ENCODE measurements at places on chromosomes 6 and 20. TPM values are rescaled to one million over a fixed set of nuclear protein-coding genes. Genes with fewer than 3 reads are reported as not detected.
A peak's percentile ranks its signal among the peaks of the same experiment; 100 is the strongest.

DNA sequence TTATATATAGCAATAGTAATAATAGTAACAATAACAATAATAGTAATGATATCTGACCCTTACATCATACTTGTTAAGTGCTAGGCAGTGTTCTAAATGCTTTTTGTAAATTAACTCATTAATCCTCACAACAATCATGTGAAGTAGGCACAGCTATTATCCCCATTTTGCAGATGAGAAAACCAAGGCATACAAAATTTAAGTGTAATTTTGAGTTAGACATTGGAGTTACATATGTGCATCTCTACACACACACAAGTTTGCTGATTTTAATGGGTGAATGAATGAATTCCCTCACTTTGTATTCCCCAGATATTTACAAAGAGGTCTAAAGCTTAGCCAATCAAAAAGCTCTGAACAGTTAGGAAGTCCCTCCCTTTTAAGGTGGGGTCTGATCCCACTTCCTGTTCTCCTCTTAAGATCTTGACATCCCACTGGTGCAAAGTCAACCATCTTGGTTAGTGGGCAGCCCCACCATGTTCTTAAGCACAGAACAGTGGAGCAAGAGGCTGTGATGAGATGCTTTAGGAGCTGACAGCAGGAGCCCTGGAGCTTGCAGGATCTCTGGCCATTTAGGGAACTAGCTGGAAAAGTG is 85.3 kb upstream of the FOXP4 start:
- DNase-seq = no peak

GRCh38 chr20:47361057-47361915 is 4.8 kb upstream of the ZMYND8 start:
- peak; percentile 59 for DNase-seq

- DNase-seq = no peak
Measured at GRCh38 chr20:4152696-4153235, 137.4 kb upstream of the RNF24 start.

DNA sequence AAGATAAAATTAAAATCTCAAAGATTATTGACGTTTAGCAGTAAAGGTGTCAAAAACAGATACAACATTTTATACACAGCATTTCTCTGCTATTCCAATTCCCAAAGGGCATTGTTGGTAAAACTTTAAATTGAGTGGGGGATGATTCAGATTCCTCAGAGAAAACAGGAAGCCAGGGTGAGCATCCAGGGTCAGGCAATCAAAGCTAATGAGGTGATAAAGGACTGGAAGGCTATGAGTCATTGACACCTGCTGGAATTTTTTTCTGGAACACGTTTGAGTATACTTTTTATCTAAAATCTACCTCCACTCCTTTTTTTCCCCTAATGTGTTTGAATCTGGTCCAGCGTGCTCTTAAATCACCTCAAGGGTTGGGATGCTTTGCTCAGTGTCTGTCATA is 52.2 kb downstream of the FKBP1C start:
- DNase-seq = no peak

DNA sequence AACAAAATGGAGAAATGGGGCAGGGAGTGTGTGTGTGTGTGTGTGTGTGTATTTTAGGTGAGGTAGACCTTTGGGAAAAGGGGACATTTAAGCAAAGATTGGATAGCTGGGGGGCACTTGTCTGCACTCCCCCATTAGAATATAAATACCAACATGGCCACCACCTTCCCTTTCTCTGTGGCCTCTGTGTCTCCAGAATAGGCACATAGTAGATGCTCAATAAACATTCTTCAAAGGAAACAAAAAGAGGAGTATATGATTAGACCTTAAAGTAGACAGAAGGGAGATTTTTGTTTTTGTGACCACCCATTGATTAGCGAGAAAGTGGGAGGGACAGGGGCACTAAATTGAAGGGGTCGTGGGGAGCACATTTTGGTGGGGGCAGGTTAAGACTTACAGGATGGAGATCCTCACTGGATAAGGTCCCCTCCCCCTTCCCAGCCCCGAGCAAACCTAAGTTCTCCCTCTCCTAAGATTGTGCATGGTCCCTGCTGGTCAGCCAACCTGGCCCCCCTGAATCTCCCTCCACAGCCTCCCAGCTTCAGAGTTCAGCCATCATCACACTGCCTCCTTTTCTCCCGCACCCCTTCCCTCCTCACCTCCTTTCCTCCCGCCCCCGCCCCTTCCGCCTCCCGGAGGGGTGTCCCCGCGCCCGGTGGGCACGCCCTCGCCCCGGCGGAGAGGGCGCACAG is 514 bp upstream of the TSHZ2 start:
- no peak for DNase-seq

DNA sequence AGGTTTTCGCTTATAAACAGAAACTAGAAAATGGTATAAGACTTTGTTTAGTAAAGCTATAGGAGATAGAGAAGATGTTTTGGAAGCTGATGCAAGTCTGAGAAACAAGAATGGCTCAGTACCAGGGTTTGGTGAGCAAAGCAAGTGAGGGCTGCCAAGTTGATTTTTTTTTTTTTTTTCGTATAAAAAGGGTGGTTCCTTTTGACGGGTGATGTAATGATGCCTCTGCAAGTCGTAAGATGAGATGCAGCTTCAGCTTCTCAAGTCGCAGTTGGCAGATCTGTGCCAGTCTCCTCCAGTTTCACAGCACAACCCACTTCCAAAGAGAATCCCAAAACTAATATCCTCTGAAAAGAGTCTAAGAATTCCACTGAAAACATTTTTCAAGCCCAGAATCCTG is 252.8 kb upstream of the CDH4 start:
- DNase-seq = no peak

DNA sequence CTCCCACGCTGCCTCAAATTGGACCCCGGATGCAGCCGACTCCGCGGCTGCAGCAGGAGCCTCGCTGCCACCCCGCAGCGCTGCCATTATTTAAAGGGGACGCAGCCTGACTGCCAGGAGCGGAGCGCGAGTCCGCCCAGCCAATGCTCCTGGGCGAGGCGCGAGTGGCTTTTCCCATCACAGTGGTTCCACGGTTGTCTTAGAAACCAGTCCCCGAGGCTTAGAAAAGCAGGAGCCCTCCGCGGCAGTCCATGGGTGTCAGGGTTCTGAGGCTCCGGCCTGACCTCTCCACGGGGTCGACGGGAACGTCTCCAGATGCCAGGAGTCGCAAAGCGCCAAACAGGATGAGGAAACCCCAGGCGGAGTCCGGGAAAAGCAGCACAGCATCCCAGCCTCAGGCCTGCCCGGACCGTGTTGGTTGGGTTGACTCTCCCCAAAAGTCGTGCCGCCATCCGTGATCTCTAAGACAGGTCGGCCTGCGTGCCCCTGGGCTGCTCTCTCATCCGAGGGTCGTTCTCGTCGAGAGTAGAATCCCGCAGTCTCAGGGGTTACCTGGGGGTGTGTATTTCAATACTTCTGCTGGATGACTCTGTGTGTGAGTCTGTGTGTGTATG is 975.8 kb upstream of the DEFB115 start:
- no peak for DNase-seq

- no peak for DNase-seq
Measured at GRCh38 chr6:3418496-3419060, 38.3 kb downstream of the SLC22A23 start.

DNA sequence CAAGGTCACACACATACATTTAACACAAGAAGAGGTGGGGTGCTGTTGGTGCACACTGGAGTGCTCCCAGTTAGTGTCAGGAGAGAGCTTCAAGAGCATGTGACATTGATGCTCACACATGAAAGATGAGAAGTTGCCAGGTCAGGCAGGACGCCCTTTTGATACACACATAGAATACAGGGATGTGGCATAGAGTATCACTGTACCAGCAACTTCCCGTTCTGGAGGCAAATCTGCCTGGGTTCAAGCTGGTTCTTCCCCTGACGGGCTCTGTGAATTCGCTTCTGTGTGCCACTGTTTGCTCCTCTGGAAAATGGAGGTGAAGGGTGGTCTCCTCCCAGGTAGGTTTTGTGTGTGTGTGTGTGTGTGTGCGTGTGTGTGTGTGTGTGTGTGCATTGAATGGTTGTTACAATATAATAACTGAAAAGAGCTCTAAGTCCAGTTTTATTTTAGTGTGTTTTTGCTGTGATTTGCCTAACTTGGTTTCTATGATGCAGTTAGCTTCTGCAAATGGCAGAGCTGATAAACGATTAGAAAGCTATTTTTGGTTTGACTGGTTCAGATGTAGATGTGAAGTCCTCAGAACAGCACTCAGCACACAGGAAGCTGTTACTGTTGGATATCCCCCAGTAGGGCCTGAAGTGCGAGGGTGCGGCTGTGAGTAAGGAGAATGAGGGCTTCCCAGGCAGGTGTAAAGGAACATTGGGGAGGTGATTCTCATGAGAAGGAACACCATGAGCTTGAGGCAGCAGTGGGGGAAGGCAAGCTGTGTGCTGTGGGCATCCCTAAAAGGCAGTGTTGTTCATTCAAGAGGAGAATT is 53.4 kb downstream of the HIVEP1 start:
- no peak for DNase-seq

DNA sequence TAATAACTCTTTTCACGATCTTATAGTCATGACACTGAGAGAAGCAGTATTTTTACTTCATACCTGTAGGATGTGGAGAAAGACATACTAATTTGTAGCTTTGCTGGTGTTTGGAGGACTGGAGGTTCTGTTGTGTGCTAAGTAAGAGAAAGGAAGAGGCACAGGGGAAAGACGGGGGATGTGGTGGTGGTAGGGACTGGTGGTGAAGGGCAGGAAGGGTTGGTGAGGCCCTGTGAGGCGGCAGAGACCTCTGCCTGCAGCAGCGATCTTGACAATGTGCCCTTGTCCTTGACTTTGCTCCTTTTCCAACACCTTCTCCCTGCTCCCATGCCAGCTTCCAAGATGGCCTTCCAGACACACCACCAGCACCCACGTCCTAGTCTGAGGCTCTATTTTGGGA is 32.6 kb upstream of the MPC1 start:
- no peak for DNase-seq

DNA sequence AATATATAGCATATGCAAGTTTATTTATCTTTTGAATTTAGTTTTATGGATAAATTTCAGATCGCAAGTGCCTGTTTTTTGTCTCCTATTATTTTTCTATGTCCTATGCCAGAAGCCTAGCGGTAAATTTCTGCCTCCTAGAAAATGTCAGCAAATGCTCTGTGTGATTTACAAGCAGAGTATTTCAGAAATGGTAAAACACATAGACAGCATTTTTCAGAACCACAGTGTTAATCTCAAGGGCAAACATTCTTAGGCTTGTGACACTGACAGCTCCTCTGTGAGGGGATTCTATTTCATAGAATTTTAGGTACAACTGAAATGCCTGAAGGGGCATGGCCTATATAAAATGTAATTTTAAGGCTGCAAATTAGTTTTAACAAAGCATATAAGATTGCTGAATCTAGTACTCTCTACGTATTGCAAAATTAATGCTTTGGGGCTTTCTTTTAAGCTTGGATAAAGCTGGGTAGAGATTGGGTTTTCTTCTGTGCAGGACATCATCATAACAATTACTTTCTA is 89.9 kb upstream of the PTCHD4 start:
- DNase-seq = no peak

- no peak for DNase-seq
Measured at GRCh38 chr6:134026597-134026996, 25.8 kb downstream of the SLC2A12 start.

DNA sequence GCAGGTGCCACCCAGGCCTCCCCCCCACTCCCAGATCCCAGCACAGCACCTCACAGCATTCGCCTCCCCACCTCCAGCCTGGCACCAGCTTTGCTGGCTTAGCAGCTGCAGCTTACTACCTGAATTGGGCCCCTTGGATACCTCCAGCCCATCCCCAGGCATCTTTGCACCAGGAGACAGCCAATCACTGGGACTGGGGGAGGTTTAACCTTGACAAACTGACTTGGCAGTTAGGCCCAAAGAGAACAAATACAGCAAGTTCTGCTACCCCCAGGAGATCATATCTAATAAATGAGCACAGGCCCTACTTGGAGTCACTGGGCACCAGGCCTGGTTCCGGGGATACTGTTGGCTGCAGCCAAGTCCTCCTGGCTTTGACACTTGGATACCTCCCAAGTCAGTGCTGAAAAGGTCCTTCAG is 8.8 kb downstream of the PDRG1 start:
- peak; percentile 76 for DNase-seq

DNA sequence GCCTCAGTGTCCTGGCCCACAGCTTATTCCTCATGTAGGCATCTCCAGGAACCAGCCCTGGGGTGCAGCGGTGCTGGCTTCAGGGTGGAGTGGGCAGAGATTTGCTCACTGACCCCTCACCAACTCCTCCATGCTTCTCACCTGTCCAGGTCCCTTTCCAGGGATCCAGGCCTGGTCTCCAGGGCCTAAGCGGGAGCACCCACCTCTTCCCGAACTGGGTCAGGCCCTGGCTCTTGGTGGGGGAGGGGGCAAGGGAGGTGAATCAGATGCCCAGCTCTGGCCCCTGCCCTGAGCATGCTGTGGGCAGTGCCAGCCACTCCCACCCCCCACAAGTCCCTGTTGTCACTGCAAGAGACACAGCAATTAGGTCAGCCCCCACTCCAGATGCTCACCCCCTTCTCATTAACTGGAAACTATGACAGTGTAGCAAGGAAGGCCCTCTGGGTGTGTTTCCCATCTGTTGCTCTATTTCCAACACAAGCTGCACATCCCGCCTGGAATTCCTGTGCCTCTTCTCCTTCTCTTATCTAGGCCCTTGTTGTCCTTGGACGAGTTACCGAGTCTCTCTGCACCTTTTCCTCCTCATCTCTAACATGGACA is 37.0 kb downstream of the MDFI start:
- DNase-seq = peak; percentile 26

Gene CEBPB
- total RNA-seq = 57.3 TPM

Gene HLA-DMB
- total RNA-seq = 10.4 TPM

Gene LGSN
- total RNA-seq = not detected

Gene IL20RA
- 9.1 TPM for total RNA-seq

Gene ZBTB12
- total RNA-seq = 3.1 TPM

Gene ARMH2
- total RNA-seq = not detected

Gene KCNB1
- total RNA-seq = 1.1 TPM

Gene TCF21
- 4.1 TPM for total RNA-seq

Gene CALHM5
- total RNA-seq = 2.2 TPM
